Fibroblast of skin of scalp (primary cell): ENCODE measurements at places on chromosomes 4 and X.

DNA sequence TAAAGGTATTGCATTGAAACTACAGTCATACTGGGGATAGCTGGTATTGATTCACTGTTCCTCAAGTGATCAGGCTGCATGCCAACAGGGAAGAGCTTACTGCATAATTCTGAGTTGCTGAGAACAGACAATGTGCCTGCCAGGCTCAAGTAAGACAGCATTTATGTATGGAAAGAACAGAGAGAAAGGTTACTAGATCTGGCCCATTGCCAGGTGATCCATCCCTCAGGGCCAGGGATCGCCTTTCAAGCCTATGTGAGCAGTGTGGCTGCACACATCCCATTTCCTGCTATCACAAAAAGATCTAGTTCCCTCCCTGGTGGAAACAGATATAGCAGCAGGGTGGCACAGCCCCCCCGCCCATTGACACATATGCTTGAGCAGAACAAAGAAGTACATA is 254.0 kb downstream of the TMA16 start:
- no peak for DNase-seq

GRCh38 chrX:46865281-46865680 is 28.4 kb downstream of the RP2 start:
- peak; percentile 58 for DNase-seq

DNA sequence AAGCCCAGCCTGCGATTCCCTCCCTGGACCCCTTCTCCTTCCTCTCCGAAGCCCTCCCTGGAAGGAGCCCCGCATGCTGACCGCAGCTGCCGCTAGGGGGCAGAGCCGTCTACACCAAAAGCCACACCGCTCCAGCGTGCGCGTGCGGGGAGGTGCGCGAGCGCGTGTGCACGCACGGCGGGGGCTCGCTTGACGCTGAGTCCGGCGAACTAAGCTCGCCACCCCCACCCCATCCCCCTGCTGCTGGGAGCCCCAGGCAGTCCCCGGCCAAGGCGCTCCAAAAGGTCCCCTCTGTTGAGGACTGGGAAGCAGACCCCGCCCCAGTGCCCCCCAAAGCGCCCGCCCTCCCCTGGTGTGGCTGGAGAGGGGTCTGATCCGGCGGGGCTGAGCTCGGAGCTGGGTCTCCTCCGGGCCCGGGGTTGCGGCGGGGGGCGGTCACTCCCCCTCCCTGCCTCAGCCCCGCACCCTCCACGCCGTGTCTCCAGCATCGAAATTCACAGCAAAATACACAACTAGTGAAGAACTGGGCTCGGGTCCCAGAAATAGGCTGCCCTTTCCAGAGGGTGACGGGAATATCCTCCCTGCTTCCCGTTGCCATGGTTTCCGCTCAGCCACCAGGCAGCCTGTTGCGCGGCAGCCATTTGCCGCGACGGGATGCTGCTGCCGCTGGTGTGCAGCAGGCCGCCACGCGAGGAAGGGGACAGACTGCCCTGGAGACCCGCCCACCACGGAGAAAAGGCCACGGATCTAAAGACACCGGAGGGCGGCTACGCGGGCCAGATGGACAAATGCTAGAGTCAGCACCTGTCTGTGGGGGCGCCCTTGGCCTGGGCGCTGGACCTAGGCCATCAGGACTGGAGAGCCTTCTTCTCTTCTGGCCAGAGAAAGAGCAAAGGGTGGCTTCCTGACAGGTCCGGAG is 11.2 kb upstream of the CCNQ start:
- DNase-seq = peak; percentile 77

DNA sequence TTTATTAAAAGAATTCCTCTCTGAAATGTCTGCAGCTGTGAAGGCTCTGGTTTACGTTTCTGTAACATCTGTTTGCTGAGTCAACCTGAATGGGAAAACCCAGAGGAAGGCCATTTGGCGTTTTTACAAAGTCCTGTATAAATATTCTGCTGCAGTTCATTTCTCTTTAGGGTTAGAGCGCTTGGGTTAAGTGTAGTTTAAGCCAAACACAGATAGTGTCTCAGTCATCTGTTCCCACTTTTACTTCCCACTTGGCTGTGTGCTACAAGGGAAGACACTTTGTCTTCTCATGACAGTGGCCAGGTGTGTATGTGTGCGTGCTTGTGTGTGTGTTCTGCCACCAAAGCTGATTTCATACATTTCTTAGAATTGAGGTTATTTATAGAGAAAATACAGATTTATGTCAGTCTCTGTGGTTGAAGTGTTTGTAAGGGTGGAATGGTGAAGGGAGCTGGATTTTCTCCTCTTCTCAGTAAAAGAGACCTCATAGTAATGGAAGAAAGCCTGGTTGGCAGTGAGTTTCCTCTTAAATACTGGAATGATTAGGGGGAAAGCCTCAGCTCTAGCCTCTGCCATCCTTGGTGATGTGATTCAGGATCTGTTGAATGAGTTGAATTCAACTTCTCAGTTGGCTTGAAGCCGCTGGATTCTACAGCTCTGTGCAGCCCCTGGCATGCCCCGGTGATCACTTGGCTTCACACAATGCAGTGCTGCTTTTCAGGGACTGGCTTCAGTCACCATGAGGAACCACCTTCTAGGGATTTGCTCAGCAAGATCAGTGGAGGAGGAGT is 50.6 kb downstream of the JADE1 start:
- peak; percentile 53 for DNase-seq

- DNase-seq = no peak
These were observed 115.8 kb upstream of the SHISA3 start for GRCh38 chr4:42281324-42282020.
